ENCODE measurements at places on chromosomes 3 and 15. TPM values are rescaled to one million over a fixed set of nuclear protein-coding genes. Genes with fewer than 3 reads are reported as not detected.

The KCNMB3 gene
- 0.31 TPM for total RNA-seq

The TUSC7 gene
- not detected for total RNA-seq

The ARRDC4 gene
- 22.6 TPM for total RNA-seq

The HGD gene
- 6.7 TPM for total RNA-seq

The MED12L gene
- 4.0 TPM for total RNA-seq

The GPR15 gene
- 40.1 TPM for total RNA-seq

The LRRC2 gene
- 0.10 TPM for total RNA-seq

The SAMD7 gene
- not detected for total RNA-seq

The FBXO40 gene
- total RNA-seq = under 0.01 TPM
